ENCODE measurements at places on chromosomes 6 and 20.

DNA sequence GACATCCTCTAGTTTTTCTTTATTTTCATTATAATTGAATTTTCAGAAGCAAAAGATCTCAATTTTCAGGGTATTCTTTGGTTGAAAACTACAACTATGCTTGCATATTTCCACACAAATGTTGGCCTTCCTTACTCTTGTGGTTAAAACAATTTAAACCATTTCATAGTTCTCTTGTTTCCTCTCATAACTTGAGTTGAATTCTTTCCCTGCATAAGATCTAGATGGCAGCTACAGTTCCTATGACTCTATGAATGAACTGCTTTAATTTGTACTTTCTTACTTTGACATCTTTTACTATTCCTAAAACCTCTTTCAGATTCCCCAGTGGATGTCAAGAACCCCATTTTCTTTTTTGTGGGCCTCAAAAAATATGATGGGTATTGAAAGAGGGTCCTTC, 564.5 kb downstream of the NKAIN2 start:
- no peak for DNase-seq

- DNase-seq: no peak
Measured at GRCh38 chr6:143146186-143146851, 85.6 kb downstream of the AIG1 start.

- DNase-seq: peak; percentile 42
Measured at GRCh38 chr20:36854348-36855240, 21.3 kb upstream of the TLDC2 start.

DNA sequence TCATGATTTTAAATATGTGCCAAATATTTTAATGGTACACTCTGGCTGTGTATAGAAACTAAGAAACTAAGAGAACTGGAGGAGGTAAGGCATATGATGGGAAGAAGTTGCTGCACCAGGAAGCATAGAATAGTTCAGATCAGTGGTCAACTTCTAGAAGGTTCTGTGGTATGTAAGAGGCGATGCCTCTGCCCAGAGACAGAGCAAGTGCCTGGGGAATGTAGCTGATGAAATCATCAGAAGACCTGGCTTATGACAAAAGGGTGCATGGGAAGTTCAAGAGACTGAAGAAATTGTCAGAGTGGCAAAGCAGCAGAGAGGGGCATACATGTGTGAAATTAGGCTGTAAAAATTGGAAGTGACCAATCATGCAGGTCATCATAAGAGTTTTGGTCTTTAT, 580.8 kb downstream of the BMP2 start:
- no peak for DNase-seq

DNA sequence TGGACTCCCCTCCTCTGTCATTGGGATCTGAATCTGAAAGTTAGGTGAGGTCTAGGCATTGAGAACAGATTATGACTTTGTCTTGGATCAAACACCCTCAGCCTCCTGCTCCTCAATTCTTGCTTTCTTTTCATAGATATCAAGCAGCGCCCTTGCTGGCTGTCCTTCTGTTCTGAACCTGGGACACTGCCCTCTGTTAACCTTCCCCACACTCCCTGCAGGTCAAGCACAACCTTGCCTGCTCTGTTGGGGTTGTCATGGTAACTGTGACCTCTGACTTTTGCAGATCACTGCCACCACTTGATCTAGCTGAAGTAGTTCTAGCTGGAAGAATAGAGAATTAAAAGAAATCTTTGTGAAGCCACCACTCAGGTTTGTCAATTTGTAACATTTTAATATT, 16.4 kb upstream of the MICA start:
- no peak for DNase-seq

DNA sequence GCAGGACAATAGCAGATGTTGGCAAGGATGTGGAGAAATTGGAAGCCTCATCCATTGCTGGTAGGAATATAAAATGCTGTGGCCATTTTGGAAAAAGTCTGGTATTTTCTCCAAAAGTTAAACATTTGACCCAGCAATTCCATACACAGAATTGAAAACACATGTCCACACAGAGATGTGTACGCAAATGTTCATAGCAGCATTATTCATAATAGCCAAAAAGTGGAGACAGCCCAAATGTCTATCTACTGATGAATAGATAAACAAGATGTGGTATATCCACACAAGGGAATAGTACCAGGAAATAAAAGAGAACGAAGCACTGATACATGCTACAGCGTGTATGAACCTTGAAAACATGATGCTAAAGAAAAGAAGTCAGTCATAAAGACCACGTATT, 40.5 kb downstream of the CFAP61 start:
- peak; percentile 57 for DNase-seq

DNA sequence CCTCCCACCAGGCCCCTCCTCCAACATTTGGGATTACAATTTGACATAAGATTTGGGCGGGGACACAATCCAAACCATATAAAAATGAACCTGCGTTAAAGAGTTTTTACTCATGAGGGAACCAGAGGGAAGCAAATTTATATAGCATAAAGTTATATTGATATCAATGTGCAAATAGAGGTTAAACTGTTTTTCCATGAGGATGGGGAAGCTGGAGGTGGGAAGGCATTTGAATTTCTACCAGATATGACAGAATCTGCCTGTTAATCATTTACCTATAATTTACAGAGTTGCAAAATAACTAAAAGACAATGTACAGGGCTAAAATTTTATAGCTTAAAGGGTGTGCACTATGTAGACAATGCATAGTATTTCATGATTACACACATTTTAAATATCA, 322.0 kb upstream of the FKBP1C start:
- no peak for DNase-seq

DNA sequence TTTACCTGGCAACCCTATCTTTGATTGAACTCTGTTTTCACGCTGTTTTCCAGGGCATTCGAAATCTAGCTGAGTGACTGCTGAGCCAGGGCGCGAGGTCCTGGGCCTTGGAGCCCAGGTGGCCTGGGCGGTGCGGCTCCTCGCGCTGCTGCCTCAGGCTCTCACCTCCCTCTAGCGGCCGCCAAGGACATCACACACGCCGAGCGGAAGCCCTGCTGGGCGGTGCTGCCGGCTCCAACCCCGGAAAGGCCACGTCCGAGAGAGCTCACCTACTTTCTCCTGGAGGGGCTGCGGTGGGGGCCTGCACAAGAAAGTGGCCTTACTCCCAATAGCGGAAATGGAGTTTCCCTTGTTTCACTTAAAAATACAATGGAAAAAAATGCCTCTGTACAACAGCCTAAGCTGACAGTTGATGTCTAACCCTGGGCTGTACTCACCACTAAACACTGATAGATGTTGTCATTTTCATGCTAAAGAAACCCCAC, 77.7 kb downstream of the ELOVL4 start:
- peak; percentile 63 for DNase-seq

DNA sequence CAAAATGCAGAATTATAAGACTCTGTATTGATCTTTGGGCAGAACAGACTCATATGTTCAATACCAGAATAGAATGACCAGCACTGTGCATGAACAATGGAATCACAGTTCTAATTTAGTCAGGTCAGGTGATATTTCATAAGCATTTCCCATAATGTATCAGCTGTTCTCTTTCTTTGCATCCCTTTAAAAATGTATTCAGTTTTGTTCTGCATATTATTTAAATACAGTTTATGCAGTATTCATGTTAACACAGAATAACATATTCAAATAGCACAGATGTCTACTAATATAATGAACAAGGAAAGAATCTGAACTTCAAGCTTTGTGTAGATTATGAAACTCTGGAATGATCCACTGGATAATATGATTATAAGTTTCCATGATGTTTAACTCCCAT, 128.5 kb downstream of the LAMP5 start:
- DNase-seq: no peak

DNA sequence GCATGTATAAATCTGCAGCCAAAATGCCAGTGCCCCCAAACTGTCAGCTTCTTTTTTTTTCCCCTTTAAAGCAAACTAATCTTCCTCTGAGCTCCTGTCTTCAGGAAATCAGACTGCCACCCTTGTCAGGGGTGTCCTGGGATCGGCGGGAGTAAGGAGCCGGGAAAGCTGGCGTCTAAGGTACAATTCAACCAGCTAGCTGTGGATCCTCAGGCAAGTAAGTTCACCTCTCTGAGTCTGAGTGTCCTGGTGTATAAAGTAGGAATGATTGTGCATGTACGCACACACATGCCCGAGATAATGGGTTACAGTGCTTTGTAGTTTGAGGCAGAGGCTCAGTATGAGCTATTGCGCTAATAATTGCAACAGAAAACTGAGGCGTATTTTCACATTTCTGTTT, 98.3 kb downstream of the ANKRD60 start:
- DNase-seq: no peak

- DNase-seq: no peak
Measured at GRCh38 chr6:170316071-170316470, 9.5 kb downstream of the FAM120B start.

- no peak for DNase-seq
Measured at GRCh38 chr6:54087721-54088120, 23.5 kb upstream of the MLIP start.

- peak; percentile 49 for DNase-seq
Measured at GRCh38 chr6:2579241-2579761, 171.4 kb downstream of the MYLK4 start.

DNA sequence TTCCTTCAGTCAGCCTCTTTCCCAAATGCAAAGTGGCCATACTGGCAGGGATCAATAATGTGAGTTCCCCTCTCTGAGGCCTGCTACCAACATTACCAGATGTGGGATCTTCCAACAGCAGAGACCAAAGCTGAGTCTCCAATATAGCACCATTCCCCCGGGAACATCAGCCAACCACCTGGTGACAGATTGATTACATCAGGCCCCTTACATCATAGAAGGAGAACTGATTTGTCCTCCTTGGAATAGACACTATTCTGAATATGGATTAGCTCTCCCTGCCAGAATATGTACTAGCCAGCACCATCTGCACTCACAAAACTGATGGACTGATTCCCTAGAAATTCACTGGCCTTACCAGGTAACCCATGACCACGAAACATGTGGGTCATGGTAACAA, 61.9 kb upstream of the CARMIL1 start:
- peak; percentile 71 for DNase-seq

DNA sequence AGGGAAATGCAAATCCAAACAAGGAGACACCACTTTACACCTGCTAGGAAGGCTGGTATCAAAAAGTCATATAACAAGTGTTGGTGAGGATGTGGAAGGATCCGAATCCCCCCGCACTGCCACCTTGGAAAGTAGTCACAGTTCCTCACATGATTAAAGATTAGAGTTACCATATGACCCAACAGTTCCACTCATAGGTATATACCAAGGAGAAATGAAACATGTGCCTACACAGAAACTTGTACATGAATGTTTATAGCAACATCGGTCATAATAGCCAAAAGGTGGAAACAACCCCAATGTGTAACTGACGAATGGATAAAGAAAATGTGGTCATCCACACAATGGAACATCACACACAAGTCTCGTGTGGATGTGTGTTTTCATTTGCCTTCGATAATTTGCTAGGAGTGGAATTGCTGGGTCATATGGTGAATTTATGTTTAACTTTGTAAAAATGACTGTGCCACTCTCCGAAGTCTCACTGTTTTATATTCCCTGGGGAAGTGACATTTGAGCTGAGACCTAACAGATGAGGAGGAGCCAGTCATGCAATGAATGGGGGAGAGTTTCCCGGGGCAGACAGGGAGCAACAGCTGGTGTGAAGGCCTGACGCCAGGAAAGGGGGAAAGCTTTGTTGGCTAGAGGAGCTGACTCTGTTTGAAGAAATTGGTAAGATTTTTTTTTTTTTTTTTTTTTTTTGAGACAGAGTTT, 125.9 kb upstream of the MLN start:
- no peak for DNase-seq

GRCh38 chr20:47676219-47676721, 109.0 kb downstream of the SULF2 start:
- DNase-seq: no peak

- DNase-seq: peak; percentile 55
Measured at GRCh38 chr6:157825243-157825904, 2.3 kb downstream of the SNX9 start.

GRCh38 chr20:33474097-33474873, 15.6 kb upstream of the CBFA2T2 start:
- DNase-seq: no peak

DNA sequence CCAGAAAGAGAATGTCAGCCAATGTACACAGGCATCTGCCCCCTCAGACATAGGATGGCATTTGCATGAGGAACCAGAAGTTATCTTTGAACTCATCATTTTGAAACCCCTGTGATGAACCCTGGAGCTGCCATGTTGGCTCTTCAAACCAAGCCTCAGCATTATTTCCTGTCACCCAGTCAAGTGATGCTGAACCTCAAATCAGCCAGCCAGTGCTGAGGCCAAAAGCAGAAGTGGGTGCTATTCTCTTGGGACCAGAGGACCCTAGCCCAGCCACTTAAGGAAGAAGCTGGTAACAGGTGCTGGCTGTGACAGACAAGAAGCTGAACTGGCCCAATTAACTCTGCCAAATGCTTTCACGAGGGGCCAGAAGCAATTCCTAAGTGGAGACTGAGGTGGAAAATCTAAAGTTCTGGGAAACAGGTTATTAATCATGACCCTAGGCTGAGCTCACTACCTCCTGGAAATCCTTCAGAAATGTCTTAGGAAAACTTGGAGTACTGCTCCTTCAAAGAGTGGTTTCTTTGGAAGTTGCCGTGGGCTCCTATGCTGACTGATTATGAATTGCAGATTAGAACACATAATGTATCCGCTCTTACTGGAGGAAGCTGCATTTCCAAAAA, 4.0 kb downstream of the PKIG start:
- DNase-seq: no peak

DNA sequence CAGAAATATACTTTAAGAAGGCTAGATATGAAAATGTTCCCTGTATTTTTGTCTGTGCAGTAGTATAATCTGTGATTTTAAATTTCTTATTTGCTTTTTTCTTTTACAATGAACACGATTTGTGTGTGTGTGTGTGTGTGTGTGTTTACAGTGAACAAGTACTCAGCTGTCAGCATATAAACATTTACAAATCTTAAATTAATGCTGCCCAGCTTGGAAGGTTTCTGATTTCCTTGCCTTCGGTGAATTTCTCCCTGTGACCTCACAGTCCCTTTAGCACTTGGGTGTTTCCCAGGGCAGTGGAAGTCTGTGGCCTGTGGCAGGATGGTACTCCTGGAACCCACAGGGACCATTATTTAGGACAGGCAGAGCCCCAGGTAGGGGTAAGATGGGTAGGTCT, 37.6 kb downstream of the TXLNB start:
- DNase-seq: no peak

DNA sequence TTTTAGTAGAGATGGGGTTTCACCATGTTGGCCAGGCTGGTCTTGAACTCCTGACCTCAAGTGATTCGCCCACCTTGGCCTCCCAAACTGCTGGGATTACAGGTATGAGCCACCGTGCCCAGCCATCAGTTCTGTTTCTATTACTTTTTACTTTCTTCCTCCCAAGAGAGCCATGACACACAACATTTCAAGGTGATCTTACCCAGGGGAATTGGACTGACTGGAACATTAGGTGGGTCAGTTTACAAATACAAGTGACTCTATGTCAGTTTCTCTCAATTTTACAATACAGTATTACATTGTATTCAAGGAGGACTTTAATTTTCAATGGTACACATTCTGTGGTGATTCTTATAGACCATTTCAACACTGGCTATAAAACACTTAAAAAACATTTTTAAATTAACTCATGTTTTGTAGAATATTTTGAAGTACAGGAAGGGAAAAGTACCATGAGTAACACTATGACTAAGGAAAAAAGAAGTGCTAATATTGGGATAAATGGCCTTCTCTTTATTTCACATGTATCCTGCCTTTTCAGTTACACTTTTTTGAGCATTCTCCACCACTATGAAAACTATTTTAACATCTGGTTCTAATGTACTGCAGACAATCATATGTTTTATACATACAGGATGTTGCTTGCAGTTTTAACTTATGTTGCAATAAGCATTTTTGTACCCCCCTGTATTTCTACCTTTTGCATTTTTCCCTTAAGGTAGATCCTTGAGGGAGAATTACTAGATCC, 8.4 kb downstream of the TPBG start:
- peak; percentile 89 for DNase-seq

- DNase-seq: no peak
Measured at GRCh38 chr20:36441416-36441815, 99.9 kb upstream of the MYL9 start.
